A673 (cell line): ENCODE measurements at places on chromosomes 12 and 14. TPM values are rescaled to one million over a fixed set of nuclear protein-coding genes. Genes with fewer than 3 reads are reported as not detected.

The TAS2R31 gene
- 4.4 and 5.2 TPM in 2 replicates for total RNA-seq

The FOXN4 gene
- total RNA-seq, result not detected in 2 replicates

The NR1H4 gene
- total RNA-seq, result not detected in 2 replicates

The GCH1 gene
- total RNA-seq, result 6.8 and 7.7 TPM in 2 replicates

The SIX6 gene
- total RNA-seq, result 0.13 and 0.28 TPM in 2 replicates

The ACOT4 gene
- total RNA-seq, result 0.28 and 0.37 TPM in 2 replicates

The PLEKHD1 gene
- total RNA-seq, result 0.37 and 0.87 TPM in 2 replicates

The DGLUCY gene
- total RNA-seq, result 26.7 and 36.2 TPM in 2 replicates

The CTSG gene
- not detected in 2 replicates for total RNA-seq
